KG1 (cell line): ENCODE measurements at places on chromosomes 2 and 18.

DNA sequence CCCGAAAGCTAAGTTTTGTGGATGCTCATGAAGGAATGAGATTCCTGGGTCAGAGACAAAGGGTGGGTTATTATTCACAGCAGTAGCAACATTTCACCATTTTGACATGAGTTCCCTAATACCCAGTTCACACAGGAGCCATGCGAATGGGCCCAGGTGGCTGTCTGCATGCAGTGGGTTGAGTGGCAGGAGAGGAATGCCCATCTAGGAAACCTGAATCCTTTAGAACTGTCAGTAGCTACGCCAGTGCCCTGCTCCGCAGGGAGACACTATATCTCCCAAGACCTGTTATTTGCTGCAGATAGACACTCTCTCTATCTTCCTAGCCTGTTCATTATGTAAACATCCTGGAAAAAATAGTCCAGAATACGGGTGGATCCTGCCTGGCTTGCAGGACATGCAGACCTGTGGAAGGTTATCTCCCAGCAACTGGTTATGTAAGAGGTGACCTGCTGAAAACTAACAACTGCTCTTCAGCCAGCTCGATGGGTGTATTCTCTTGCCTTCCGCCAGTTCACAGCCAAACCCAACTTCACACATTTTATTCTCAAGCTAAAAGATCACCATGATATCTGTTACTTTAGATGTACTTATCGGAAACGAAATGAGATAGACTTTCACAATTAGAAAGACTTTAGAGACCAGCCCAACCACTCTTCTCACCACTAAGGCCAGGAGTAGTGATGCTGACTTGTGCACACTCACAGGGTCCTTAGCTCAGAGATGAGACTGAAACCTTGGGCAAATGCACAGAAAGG lies 59.1 kb downstream of the MBP start:
- DNase-seq = no peak

DNA sequence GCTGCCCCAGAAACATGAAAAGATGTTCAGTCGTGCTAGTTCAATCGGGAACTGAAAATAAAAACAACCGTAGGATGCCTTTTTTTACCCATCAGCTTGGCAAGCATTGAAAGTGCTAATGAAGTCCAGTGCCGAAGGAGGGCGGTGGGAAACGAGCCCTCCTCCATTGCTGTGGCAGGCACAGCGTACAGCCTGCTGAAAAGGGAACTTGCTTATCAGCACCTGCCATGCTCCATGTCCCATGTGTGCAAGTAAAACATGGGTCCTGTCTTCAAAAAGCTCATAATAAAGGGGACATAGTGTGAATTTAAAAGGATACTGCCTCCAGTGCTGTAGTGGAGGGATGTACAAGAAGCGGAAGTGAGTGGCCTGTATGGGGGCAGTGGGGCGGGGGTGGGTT lies 82.4 kb downstream of the ARMC9 start:
- DNase-seq = no peak

DNA sequence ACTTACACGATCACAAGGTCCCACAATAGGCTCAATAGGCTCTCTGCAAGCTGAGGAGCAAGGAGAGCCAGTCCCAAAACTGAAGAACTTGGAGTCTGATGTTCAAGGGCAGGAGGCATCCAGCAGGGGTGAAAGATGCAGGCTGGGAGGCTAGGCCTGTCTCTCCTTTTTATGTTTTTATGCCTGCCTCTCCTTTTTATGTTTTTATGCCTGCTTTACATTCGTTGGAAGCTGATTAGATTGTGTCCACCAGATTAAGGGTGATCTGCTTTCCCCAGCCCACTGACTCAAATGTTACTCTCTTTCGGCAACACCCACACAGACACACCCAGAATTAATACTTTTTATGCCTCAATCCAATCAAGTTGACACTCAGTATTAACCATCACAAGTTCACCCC lies 9.9 kb upstream of the GYPC start:
- no peak for DNase-seq

GRCh38 chr2:142325870-142326269 lies 195.1 kb upstream of the LRP1B start:
- DNase-seq = no peak

- DNase-seq = no peak
Measured at GRCh38 chr18:49189772-49190171, 239.0 kb upstream of the SMAD7 start.
